ENCODE measurements at places on chromosomes 12 and 14.

GRCh38 chr12:107368586-107368985 is 275.2 kb upstream of the CRY1 start:
- no peak for DNase-seq

DNA sequence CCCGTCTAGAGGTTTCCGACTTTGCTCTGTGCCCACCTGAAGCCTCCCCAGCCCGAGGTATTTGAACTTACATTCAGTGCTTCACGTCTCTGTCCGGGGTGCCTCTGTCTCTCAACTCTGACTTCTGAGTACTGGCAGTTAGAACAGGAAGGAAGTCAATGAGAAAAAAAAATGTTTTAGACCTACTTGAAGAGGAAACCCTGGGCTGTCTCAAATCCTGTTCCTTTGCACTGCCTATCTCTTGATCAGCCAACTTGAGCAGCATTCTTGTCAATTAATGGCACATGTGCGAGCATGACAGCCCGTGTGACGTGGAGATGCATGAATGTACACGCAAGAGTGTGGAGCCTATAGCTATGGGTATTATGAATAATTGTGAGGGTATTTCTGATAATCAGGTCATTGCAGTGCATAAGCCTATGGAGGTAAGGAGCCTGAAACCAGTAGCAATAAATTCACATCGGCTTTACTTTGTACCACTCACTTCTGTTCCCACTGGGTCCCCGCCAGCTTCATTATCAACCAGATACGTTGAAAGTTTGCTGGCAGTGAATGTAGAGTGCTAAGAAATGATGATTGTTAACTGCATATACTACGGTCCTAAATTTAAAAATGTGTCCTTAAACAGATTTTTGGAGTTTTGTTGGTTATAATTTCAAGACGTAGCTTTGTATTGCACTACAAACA is at the start of gene ARHGDIB:
ARHGDIB (minus strand) TSS at position 136 of the 687 bp plus-strand sequence. CDS start 10,889 bp downstream, outside the sequence.
- peak; percentile 39 for DNase-seq

GRCh38 chr12:130775953-130776856 is 60.1 kb upstream of the RIMBP2 start:
- no peak for DNase-seq

DNA sequence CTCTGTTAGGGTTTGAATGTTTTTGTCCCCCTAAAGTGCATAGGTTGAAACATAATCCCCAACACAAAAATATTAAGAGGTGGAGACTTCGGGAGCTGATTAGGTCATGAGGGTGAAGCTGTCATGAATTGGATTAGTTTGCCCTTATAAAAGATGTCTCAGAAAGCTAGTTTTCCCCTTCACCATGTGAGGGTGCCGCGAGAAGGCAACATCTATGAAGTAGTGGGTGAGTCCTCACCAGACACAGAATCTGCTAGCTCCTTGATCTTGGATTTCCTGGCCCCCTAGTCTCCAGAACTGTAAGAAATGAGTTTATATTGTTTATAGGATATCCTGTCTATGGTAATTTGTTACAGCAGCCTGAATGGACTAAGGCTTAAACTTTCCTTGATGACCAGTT is 301.5 kb upstream of the ATP2B1 start:
- no peak for DNase-seq

GRCh38 chr12:549476-550082 is 89.8 kb downstream of the B4GALNT3 start:
- DNase-seq: no peak

DNA sequence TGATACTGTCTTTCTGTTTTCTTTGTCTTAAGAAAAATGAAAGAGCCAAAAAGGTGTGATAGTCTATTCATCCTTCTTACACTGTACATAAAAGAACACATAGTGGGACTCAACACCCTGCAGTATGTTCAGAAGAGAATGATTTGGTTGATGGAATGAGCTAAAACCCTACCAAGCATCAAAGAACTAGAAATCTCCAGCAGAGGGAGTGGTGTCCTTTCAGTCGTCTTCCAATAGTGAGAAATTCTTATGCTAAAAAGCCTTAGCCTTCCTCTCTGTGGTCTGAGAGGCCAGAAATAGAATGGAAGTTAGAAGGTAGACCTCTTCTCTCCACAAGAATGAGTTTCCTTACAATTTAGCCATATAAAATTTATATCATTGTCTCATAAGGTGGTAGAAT is 393.4 kb upstream of the SEL1L start:
- no peak for DNase-seq

DNA sequence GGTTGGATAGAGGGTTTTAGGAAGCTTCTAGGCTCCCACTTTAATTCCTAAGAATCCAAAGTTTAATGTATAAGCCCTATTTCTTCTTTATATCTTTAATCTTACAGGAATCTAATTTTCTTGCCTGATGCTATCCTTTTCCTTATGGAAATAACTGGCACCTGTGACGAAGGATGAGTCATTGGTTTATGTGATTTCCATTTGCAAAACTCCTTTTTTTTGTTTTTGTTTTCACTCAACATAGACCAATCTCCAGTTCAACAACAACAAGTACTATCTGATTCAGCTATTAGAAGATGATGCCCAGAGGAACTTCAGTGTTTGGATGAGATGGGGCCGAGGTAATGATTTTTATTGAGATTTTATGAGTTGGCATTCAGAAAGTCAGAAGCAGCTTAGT is 6.8 kb downstream of the PARP2 start:
- no peak for DNase-seq

DNA sequence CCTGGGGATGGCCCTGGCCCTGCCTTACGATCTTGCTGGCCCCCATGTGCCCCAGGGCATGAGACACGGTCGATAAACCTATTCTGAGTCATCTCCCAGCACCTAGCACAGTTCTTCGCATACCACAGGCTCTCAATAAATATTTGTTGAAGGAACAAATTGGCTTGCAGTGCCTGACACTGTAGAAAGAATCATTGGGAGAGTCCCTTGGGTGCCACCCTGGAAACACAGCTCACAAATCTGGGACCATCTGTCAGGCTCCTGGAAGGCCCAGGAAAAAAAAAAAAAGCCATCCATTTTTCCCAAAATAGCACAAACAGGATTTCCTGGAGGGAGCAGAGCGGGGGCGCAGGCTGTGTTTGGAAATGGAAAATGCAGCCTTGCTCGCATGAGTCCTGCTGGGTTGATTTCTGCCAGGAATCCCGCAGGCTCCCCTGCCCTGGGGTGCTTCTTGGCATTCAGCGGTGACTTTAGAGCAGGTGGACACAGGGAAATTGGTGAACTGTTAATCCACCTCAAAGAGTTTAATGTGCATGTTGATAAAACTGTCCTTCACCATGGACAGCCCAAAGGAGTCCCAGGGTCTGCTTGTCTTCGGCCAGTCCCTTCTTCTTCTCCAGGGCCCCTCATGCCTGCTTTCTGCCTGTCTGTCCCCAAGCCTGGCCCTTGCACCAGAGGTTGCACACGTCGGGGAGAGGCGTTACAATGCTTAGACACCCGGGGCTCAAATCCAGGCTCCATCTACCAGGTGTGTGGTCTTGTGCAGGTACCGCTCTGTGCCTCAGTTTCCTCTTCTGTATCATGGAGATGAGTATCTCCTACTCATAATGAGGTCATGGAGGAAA is 106.1 kb upstream of the RFLNA start:
- no peak for DNase-seq
